Ascending aorta (tissue), 2 donors: ENCODE measurements at places on chromosomes 3 and 15.

GRCh38 chr3:86794361-86795065, 196.4 kb downstream of the VGLL3 start:
- DNase-seq: no peak

DNA sequence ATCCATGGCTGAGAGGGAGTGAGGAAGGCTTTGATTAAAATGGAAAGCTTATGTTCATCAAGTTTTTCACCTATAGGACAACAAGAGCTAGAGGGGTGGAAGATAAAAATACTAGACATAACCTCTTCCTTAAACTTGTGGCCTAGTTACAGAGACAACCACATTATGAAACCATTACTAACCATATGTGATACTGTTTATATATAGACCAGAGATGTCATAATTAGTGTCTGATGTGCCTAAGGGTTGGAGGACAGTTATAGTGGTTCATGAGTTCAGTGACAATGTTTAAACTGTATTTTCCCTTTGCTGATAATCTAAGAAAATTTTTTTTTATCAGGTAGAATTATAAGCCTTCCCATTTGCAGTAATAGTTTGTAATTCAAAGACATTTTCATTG, 23.7 kb downstream of the PHLDB2 start:
- no peak for DNase-seq

GRCh38 chr3:195042743-195043606, 228.0 kb downstream of the XXYLT1 start:
- peak; percentile 34 for DNase-seq

DNA sequence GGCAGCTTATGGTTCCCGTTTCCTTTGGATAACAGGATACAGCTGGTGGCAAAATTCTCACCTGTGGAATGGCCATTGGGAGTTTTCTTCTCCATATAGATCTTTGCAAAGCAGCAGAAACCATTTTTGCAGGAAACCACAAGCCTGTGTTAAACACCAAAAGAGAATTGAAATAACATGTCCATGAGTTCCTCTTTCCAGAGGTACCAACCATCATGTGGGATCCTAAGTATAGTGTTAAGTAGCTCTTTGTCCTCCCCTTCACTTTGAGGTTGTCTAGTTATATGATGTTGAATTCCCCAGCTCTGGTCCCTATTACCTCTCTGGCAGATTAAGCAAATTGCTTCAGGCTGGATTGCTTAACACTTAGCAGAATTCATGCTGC, 94.9 kb downstream of the AKAP13 start:
- no peak for DNase-seq

DNA sequence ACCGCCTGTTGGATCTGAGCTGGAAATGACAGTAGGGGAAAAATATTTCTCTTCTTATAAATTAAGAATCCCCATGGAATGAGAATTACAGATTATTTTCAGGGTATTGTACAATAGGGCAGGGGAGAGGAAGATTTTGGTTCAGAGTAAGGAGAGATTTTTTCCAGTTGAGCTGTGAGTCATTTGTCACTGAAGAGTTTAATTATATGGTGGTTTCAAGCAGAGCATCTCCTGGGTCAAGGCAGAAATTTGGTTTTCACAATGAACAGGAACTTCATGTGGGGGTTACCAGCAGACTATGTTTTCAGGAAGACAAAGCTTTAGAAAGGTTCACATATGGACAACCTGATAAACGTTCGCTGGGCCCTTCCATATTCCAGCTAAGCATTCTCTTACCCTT, 182.8 kb upstream of the NR2E3 start:
- DNase-seq: no peak

DNA sequence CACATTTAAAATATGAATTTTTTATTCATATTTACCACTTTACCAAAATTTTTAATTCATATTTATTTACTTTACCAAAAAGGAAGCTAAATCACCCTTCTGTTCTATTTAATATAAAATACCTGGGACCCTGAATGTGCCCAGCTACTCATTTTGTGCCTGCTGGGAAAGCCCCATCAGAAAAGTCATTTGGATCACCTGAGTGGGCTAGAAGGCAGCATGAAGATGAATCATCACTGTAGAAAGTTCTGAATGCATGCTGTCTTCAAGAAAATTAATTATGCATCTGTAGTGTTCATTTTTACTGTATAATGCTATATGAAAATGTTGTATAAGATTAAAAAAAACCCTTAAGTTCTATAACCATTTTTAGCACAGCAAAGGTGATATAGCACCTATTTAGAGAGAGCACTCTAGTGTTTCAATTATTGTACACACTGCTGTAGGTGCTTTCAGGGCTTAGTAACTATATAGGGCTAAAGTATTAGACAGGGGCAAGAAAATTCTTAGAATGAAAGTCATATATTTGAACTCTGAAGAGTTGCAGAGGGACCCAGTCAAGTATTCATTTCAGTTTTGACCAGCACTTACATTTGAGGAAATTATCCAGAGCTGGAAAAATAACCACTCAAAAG, 175.1 kb downstream of the NFKBIZ start:
- DNase-seq: no peak

DNA sequence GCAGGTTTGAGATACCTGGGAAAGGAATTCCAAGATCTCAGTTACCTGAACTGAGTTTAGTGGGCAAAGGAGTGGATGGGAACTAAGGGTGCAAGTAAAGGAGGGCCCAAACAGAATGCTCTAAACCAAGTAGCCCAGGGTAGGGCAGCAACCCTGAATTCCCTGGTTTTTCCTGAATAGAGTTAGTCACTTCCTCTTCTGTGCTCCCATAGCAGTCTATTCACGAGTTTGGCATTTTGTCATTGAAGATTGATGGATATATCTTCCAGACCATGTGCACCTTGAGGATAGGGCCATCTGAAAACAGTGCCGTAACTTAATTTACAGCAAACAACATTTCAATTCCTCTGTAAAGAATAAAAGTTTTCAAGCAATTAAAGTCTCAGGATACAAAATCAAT, 18.5 kb upstream of the PTX3 start:
- no peak for DNase-seq

DNA sequence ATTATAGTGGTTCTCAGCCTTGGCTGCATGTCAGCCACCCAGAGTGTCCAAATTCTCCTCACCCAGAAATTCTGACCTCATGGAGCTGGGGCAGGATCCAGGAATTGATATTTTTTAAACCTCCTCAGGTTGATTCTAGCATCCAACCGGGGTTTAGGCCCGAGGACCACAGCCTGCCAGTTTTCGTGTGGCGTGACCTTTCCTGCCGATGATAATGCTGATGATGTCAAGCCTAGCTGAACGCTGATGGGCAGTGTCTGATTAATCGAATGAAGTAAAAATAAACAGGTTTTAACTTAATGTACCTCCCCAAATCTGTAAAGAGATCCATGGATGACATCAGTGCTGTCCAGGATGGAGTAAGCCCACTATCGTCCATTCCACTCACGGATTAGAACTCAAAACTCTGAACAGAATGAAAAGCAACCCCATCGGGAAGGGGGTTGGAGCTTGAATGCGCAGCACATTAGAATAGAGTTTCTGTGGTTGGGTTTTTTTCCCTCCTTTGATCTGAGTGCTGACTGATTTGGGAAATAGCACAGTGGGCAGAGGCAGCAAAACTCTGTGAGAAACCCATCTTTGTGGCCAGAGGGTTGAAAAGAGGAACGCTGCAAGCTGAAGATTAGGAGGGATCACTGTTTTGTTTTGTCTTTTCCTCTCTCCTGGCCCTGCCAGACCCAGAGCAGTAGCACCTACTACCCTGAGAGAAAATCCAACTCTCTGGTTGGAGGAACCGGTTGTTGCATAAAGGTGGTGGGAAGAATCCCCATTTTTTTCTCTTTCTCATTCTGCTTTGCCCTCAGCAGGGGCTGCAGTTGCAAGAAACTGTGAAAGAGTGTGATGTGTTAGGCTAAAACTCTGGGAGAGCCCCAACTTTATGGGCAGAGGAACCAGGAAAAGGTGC, 153.9 kb downstream of the APBA2 start:
- no peak for DNase-seq

DNA sequence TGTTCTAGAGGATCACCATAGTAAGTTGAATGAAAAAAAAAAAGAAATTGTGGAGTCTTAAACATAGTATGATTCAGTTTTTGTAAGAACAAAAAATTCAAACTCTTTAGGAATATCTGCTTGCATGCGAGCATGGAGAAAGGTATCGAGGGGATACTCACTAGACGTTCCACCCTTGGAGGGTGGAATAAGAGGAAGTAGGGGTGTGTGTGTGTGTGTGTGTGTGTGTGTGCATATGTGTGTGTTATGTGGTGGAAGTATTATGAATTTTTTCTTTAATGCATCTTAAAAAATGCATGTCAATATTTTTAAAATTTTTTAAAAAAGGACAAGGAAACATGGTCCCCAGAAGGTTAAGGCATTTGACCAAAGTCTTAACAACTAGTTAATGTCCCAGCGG, 26.5 kb upstream of the SIAH2 start:
- no peak for DNase-seq

- DNase-seq: no peak
These were observed 156.1 kb upstream of the CGNL1 start for GRCh38 chr15:57220205-57220604.

DNA sequence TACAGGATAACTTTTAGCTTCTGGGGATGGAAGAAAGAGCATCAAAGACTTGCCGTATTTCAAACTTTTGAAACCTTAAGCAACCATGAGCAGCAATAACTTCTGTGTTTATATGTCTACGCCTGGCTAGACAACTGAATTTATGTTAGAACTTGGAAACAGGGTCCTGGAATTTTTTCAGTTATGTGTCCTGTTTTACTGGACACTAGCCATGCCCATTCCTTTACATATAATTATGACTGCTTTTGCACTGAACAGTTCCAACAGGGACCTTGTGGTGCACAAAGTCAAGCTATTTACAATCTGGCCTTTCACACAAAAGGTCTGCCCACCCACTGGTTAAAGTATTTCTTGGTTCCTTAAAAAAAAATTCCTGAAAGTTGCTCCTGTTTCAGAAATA, 37.1 kb downstream of the TJP1 start:
- no peak for DNase-seq

GRCh38 chr15:29590701-29591100, 231.6 kb downstream of the TJP1 start:
- DNase-seq: no peak

- no peak for DNase-seq
These were observed 1.8 kb downstream of the HES1 start for GRCh38 chr3:194137506-194138474.

- peak; percentile 35 for DNase-seq
These were observed 125.0 kb upstream of the SMAD3 start for GRCh38 chr15:66940368-66940767.

DNA sequence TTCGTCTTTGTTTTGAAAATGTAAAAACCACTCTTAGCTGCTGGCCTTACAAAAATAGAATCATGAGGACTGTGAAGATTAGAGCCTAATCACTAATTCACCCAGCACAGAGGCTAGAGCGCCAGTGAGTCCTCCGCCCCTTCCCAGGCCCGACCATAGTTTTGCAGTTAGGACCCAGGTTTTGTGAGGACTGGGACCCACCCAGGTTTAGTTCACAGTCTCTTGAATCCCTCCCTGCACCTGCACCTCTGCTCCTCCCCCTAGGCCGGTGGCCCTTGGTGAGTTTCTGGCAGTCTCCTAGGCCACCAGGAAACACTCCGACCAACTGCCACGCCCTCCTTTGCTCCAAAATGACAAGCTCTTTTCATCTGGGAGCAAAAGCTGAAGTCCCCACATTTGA, 136.0 kb upstream of the CCDC54 start:
- DNase-seq: no peak

DNA sequence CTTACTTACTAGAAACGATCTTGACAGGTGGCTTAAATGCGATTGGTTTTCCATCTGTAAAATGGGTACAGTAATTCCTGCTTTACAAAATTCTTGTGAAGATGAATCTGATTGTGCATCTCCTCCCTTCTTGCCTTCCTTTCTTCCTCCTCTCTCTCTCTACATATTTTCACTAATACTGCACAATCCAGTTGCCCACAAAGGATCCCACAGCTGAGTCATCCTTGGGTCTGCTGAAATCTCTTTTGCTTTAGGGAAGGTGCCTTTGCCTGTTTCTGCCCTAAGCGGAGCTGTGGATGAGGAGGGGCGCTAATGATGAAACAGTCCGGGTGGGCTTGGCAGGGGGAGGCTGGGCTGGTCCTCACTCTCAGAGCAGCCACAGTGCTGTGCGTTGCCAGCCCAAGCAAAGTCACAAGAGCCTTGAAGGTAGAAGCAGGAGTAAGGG, 46.1 kb downstream of the AMOTL2 start:
- DNase-seq: no peak

DNA sequence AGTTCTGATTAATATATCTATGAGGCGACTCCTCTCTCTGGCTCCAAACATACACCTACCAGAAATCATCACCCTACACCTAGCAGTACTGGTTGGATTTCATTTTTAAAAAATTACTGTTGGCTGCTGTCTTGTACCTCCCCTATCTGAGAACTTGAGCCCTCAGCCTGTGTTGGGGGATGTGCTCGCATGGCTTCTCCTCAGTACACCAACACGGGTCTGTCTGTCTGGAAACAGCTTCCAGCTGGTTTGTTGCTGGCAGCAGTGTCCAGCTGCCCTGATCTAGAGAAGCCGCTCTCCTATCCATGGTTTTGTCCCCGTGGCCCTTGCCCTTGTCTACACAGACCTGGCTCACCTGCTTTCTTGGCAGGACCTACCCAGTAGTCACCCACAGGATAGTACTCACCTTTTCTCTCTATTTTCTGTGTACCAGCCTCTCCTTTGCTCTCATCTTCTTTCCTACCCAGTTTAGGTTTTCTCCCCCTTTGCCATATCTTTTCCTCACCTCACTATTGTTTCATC, 43.2 kb upstream of the NEDD4 start:
- DNase-seq: no peak

- DNase-seq: no peak
These were observed 122.0 kb downstream of the KLF13 start for GRCh38 chr15:31448635-31448979.

DNA sequence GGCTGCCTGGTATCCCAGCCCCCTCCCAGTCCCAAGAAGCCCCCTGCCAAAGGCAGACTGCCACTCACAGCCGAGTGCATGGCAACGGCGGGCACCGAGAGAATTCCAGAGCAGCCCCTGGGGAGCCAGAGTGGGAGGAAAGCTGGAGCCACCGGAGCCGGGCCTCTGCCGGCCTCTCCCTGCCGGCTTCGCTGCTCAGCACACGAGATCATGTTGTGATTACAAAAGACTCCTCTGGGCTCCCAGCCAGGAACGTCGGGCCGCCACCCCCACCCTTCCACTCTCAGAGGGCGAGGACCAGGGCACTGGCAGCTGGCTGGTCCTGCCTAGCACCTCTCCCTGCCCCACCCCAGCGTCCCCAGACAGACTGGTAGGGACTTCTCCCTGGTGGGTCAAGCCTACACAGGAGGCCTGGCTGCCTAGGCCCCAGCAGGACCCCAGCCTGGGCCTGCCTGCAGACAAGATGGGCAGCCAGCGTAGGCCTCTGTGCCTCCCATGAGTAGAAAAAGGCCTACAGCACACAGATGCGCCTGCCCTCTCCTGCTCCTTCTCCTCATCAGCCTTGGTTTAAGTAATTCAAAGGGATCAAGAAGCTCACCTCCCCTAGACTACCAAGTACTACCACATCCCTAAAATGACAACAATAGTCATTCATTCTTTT, at the start of gene CCDC9B:
TSS of gene CCDC9B (minus strand) at position 200 of the 661 bp plus-strand sequence. CDS start at position 80, 120 bp downstream.
- peak; percentile 83 for DNase-seq

DNA sequence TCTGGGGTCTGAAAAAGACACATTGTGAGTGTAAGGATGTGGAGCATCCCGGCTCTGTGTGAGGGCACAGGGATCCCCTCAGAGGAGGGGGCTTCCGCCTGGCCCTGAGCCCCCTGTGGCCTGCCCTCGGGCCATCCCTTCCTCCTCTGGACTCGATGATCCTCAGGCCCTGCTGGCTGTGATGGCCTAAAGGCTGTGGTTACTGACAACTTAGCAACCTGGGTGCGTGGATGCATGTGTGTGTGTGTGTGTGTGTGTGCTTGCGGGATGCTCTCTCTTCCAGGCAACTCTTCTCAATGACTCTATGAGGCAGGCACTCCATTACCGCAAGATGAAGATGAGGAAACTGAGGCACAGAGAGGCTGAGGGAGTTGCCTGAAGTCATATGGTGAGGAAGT, 66.0 kb downstream of the ASB7 start:
- DNase-seq: no peak
